ENCODE measurements at places on chromosomes 2 and 18.

DNA sequence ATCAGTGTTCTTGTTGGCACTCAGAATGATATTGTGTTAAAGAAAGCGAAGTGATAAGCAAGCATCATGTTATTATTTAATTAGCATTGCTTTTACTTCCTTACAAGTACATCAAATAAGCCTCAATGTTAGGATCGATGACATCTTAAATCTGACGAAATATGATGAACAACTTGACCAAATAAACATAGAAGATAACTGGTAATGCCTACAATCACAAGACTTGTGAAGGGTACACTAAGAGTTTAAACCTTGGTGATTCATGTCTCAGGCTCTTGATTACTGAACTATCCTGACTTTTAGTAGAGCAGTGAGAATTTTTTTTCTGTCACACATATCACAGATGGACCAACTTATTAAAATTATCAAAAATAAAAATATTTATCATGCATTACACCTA, 500.8 kb upstream of the ZEB2 start:
- DNase-seq, result no peak

- no peak for DNase-seq
Observed at GRCh38 chr18:55404136-55404830, 183.7 kb downstream of the TCF4 start.

GRCh38 chr2:54572636-54573536, 116.8 kb downstream of the SPTBN1 start:
- no peak for DNase-seq

- DNase-seq, result no peak
Observed at GRCh38 chr2:140041811-140042210, 1261.6 kb upstream of the NXPH2 start.

- DNase-seq, result no peak
Observed at GRCh38 chr2:205783872-205784499, 101.7 kb downstream of the NRP2 start.

DNA sequence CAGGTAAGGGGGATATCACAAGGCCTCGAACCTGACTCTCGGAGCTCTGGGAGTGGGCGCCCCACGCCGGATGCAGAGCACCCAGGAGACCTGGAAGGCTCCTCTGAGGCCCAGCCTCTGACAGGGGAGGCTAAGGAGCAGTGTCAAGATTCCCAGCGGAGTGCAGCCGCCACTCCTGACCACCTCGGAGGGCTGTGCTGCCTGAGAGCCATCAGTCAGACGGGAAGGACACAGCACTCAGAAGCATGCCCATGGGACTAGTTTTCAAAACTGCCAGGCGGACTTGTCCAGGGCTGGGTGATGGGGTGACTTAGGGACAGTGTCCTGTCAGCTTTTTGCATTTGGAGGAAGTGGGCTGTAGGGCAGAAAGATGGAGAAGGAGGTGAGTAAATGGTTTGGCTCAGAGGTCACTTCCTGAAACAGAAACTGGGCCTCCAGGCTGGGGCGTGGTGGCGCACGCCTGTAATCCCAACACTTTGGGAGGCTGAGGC, 34.6 kb upstream of the B3GNT7 start:
- DNase-seq, result no peak

GRCh38 chr18:48265328-48265727, 143.9 kb downstream of the ZBTB7C start:
- DNase-seq, result no peak

DNA sequence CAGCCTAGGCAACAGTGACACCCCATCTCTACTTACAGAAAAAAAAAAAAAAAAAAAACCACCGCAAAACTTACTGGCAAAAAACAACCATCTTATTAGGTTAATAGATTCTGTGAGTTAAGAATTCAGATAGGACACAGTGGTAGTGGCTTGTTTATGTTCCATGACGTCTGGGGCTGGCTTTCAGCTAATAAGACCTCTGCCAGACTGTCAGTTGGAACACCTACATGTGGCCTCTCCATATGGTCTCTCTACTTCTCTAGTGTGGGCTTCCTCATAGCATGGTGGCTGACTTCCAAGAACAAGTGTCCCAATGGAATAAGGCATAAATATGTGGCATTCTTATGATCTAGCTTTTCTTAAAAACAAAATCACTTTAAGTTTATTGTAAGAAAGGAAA, 94.0 kb upstream of the OTX1 start:
- DNase-seq, result no peak

GRCh38 chr18:13630716-13631268, 95.6 kb downstream of the FAM210A start:
- no peak for DNase-seq

GRCh38 chr2:383178-383577, 95.3 kb upstream of the ALKAL2 start:
- no peak for DNase-seq

DNA sequence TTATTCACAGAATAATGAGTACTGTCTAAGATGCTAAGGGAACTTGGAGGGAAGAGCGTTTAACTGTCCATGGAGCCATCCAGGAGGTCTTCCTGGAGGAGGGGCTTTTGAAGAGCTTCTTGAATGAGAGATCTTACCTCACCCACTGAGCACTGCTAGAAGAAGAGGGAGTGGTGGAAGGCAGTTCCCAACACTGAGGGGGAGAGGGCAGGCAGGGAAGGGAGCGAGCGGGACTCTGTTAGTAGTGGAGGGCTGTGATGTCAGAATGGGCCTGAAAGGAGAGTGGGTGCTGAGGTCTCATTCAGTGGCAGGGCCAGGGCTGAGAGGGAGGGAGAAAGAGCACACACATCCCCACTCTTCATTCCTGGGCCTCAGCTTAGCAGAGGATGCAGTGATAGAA, 65.0 kb downstream of the NCK2 start:
- no peak for DNase-seq

DNA sequence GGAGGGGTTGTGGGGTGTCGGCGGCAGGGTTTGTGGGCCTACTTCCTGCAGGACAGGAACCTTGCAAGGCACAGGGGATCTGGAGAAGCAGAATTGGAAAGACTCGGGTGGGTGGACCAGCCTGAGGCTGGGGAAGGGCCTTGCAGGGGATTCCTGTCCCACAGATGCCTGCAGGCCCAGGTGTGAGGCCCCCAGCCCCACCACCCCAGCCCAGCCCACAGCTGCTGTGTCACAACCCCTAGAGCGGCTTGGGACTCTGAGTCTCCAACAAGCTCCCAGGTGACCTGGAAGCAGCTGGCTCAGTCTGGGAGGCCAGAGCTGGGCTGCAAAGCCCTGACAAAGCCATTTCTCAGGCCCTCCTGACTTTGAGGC, 93.1 kb downstream of the ZFP36L2 start:
- DNase-seq, result no peak

GRCh38 chr2:125667630-125668029, 988.3 kb upstream of the GYPC start:
- no peak for DNase-seq

Measured in cortex of kidney (tissue), 1 donor.